ENCODE measurements at places on chromosomes 1 and 21.

- no peak for DNase-seq
These were observed 86.9 kb downstream of the TTC3 start for GRCh38 chr21:37159949-37160348.

- no peak for DNase-seq
These were observed 10.3 kb downstream of the KCNN3 start for GRCh38 chr1:154859786-154860155.

DNA sequence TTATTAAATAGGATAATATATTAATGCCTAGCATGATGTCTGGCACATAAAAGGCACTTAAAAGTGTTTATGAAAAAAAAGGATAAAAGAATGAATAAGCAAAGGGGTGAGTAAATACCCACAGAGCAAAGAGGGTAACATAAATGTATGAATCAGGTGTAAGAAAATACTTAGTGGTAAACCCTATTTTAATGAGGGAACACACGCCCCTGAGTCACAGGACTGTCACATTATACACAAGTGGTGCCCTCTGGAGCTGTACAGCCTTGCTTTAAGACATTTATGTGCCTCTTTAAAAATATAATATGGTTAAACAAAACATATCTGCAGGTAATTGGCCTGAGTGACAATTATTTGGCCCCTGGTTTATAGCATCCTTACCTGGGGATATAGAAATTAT is 78.1 kb upstream of the PTBP2 start:
- DNase-seq, result no peak

DNA sequence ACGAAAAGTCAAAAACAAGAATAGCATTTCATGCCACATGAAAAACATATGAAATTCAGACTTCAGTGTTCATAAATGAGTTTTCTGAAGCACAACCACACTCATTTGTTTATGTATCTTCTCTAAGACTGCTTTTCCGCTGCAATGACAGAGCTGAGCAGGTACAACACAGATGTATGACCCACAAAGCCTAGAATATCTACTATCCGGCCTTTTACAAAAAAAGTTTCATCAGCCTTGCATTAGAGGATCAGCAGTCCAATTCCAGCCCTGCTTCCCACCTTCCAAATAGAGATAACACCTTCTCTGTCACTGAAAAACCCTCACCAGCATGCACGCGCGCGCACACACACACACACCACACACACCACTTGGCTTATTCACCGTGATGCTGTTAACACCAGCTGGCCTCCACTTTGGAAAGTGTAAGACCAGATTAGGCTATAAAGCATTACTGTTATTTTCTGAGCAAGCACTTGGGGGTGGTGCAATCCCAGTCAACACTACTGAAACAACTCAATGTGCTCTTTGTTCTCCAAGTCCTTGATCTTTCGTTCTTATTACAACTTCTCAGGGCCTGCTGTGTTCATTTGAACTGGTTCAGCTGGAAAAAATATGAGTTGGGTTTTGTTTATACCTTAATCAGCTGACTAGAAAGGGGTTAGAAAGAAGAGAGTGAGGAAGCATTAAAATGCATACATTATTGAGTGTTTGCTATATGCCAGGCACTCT is 90.0 kb downstream of the GLUL start:
- DNase-seq, result no peak

GRCh38 chr21:38527737-38528136 is 29.5 kb upstream of the ERG start:
- DNase-seq, result no peak

GRCh38 chr1:198158735-198159589 is 2.2 kb downstream of the NEK7 start:
- DNase-seq, result peak; percentile 49

DNA sequence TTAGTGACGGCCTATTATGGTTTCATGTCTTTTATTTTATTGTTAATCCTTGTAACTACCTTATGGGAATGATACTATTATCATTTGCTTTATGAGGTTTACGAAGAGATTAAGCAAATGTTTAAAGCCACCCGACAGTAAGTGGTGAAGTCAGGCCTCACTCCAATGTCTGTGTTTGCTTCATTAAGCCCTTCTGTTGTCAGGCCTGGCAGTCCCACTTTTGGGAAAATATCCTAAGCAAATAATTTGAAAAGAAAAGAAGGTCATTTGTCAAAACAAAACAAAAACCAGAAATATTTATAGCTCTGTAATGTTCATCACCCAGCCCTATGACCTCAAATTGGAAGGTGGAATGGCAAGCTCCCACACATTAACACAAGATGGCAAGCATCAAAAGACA is 40.7 kb upstream of the USP24 start:
- DNase-seq, result no peak

DNA sequence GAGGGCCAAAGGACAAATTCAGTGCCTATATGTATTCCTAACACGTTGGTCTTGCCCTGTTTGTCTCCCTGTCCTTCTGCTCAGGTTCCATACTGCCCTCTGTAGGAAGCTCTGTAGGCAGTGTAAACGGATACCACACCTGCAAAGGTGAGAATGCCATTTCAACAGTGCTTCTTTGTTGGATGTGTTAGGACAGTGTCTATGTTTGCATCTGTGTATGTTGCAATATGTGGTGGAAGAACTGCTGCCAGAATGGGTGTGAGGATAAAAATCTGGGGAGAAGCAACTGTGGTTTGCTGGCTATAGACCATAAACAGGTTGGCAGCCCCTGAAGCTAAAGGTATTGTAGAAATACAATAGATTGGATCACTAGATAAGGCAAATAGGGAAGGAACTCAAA is 113.1 kb upstream of the BMP8A start:
- no peak for DNase-seq

GRCh38 chr1:65011983-65012382 is 45.6 kb upstream of the JAK1 start:
- DNase-seq, result no peak

- DNase-seq, result no peak
These were observed 4.7 kb upstream of the RSPH1 start for GRCh38 chr21:42500736-42501135.

DNA sequence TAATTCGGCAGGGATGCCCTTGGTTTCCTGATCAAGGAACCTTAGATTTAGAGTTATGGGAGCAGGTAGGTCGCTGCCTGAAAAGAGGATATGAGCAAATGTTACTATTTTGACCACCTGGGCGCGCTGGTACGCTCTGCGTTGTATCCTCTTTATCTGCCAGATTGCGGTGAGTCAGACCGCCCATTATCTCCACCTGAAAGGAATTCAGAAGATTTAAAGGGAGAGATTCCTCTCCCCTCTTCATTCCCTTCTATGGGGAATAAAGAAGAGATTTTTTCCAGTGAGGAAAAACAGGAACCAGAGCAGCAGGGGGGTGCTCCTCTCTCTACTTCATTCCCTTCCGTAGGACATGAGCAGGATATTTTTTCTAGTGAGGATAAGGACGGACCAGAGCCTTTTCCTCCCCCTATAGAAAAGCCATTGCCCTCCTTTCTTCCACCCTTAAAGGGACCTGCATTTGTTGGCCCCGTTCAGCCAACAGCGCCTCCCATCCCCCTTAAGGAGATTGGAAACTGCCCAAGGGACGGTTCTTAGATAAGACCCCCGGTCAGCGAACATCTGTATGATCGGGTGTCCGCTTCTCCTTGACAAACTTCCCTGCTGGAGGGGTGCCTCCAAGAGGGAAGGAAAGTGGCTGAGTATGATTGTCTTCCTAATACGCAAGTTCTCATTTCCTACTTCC is 34.1 kb downstream of the CLCA1 start:
- no peak for DNase-seq

GRCh38 chr21:15521644-15522001 is 208.2 kb upstream of the USP25 start:
- DNase-seq, result no peak

DNA sequence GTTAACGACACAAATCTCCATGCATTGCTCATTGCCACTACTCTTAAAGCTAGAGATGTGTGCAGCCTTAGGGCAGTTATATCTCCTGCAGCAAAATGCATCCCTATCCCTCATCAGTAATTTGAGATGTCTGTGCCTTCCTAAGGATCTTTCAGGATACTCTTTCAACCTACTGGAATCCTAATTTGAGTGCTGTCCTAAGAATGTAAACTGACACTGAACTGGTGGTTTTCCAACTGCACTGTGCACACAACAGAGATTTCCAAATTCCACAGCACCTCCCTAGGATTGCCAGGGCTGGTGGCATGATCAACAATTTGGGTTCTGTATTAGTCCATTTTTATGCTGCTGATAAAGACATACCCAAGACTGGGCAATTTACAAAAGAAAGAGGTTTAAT is 193.9 kb downstream of the LTN1 start:
- DNase-seq, result no peak

All from GM12891 (cell line).